CD4-positive, alpha-beta T cell treated with Interferon alpha-2 for 1 hour (primary cell): ENCODE measurements at places on chromosomes 2 and 18.

GRCh38 chr2:21005111-21005699 is 38.7 kb downstream of the APOB start:
- no peak for DNase-seq

GRCh38 chr2:138060301-138060635 is 96.0 kb downstream of the HNMT start:
- DNase-seq = no peak

GRCh38 chr2:48249631-48250473 is 280.1 kb upstream of the STON1 start:
- DNase-seq = no peak

DNA sequence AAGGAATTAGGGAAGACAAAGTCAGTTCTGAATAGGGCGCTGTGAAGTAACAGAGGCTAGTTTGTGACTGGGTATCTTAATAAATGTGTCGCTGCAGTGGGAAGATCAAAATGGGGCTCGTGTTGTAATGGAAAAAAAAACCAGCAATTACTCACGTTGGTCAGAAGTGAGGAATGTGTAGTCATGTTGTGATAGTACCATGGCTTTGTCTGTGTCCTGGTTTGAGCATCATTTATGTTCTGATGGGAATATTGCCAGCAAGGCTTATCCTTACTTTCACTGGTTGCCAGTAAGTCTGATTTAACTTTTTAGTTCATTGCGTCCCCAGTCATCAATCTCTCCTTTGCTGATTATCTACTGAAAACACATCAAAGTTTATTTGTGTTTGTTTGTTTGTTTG is 467.6 kb downstream of the NYAP2 start:
- no peak for DNase-seq

GRCh38 chr18:3151399-3152264 is 68.1 kb downstream of the MYOM1 start:
- no peak for DNase-seq
